HS-5 (cell line): ENCODE measurements at places on chromosomes 13 and 19.

- no peak for DNase-seq
Observed at GRCh38 chr13:81990652-81991051, 1649.7 kb upstream of the SPRY2 start.

GRCh38 chr13:49464621-49465325 is 20.7 kb downstream of the SETDB2 start:
- no peak for DNase-seq

DNA sequence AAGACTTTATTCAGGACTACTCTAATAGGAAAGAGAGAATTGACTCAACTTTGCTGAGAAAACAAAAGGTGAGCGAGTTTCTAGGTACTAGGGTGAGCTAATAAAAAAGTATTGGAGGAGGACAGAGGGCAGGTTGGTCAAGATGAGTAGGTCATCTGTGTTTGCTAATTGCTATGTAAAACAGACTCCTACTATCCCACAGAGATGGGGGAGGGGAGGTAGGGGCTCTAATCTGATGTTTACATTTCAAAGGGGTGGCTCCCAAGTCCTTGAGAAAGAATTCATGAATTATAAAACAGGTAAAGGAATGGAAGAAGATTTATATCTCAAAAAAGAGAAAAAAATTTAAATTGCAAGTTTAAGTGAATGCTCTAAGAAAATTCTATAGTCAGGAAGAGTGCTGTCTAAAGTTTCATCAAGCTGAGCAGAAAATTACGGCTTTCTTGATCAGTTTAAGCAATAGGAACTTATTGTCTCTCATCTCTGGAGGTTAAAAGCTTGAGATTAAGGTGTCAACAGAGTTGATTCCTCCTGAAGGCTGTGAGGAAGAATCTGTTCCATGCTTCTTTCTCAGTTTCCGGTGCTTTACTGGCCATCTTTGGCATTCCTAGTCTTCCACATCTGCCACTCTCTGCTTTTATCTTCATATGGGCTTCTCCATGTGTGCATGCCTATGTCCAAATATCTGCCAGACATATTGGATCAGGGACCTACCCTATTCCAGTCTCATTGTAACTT is 790.3 kb downstream of the SLITRK5 start:
- DNase-seq: no peak

DNA sequence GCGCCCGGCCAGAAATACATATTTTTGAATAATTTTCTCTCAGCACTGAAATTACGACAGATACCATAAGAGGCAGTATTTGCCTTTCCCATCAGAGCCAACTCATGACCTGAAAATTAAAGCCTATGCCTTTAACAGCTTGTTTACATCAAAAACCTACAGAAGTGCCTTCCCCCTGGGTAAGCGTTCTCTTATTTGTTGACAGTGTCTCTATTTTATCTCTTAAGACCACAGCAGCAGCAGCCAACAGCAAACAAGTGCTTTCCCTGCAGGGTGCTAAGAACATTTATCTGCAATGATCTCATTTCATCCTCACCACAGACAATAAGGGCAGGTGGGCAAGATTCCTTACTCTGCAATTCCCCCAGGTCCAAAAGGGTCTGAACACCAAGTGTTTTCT is 6.0 kb downstream of the AKAP8L start:
- no peak for DNase-seq

- peak; percentile 23 for DNase-seq
Observed at GRCh38 chr13:38348861-38349389, 726 bp upstream of the UFM1 start.

- DNase-seq: peak; percentile 76
Observed at GRCh38 chr19:19203012-19203856, at the start of gene NR2C2AP. NR2C2AP (minus strand) TSS chr19:19203414; CDS start chr19:19203060, 354 bp downstream.

DNA sequence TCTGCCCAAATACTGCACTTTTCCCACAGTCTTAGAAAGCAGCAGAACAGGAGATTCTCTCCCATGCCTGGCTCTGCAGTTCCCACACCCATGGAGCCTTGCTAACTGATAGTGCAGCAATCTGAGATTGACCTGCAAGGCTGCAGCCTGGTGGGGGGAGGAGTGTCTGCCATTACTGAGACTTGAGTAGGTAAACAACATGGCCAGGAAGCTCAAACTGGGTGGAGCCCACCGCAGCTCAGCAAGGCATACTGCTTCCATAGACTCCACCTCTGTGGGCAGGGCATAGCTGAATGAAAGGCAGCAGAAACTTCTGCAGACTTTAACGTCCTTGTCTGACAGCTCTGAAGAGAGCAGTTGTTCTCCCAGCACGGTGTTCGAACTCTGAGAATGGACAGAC is 358.5 kb upstream of the PCDH9 start:
- no peak for DNase-seq

GRCh38 chr19:27851002-27851481 is 1361.9 kb downstream of the UQCRFS1 start:
- no peak for DNase-seq

DNA sequence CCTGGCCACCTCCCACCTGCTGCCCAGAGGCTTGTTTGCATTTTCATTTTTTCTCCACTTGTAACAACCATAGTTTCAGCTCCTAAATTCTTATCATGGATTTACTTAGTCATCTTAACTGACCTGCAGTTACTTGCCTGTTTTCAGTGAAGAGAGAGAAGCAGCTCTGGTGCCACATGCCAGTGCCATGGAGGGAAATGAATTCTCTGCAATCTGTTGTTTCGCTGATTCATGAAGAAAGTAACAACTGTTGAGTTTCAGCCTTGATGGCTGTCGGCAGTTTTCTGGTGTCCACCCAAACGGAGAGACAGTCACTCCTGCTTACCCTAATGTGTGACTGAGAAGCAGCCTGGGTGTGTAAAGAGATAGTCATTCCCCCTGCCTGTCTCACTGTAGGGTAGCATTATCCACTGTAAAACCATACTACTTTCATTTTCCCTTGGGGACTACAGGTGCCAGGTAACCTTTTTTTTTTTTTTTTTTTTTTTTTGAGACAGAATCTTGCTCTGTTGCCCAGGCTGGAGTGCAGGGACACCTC is 116.1 kb downstream of the DNAJC3 start:
- no peak for DNase-seq

GRCh38 chr13:44415815-44416214 is 42.2 kb downstream of the SERP2 start:
- DNase-seq: no peak

GRCh38 chr13:112443191-112443994 is 67.2 kb downstream of the SPACA7 start:
- DNase-seq: no peak

- no peak for DNase-seq
Observed at GRCh38 chr13:31674051-31674450, 65.3 kb upstream of the RXFP2 start.

DNA sequence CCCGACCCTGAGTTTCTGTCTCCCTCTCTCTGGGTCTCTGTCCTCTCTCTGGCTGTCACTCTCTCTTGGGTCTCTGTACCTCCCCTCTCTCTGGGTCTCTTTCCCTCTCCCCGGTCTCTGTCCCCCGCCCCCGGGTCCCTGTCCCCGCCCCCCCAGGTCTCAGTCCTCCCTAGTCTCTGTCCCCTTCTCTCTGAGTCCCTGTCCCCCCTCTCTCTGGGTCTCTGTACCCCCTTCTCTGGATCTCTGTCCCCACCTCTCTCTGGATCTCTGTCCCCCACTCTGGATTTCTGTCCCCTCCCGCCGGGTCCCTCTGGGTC is 2.3 kb upstream of the FTL start:
- no peak for DNase-seq

DNA sequence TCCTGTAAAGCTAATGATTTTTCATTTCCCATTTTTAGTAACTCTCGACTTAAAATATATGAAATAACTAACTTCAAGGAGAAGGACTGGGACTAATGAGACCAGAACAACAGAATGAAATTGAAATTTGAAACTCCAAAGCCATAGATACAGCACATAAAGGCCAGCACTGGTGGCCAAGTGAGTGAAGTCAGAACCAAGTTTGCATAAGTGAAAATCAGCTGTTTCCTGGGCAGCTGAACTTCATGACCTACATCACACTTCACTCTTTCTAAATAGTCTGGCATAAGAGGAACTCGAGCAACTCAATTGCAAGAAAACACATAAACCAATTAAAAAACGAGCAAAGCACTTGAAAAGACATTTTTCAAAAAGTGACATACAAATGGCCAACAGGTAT is 84.5 kb downstream of the DCLK1 start:
- no peak for DNase-seq

GRCh38 chr19:28039677-28040381 is 1173.1 kb downstream of the UQCRFS1 start:
- no peak for DNase-seq

DNA sequence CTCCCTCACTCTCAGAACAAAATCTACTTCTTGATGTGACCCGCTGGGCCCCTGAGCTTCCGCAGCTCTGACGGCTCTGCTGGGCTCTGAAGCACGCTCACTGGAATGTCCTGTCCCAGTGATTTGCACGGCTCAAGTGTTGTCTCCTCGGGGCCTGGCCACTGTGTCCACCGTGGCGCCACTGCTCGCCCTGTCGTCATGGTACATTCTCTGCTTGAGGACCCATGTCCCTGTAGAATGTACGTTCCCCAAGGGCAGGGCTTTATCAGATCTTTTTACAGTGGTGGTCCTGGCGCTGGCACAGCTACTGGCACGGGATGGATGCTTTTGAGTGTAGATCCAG is 12.1 kb downstream of the KLHL26 start:
- no peak for DNase-seq

GRCh38 chr13:56352361-56352760 is 788.4 kb upstream of the PRR20A start:
- no peak for DNase-seq

DNA sequence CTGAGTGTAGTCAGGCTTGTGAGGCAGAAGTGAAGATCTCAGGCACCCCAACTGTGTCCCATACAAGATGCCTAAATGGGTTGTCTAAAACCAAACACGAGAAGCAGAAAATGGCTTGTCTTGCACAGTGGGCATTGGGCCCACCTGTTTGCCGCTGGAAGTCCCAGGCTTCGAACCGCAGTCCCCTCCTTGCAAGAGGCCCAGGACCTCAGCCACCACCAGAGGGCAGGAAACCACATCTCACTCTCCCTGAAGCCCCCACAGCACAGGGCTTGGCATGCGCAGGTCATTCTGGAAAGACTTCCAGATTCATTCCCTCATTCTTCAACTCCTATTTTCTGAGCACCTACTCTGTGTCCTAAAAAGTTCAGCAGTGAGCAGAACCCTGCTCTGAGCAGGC is 973.7 kb downstream of the UQCRFS1 start:
- DNase-seq: no peak

- DNase-seq: no peak
Observed at GRCh38 chr13:44739120-44739519, 163.0 kb upstream of the TSC22D1 start.

GRCh38 chr13:73138276-73138637 is 79.5 kb downstream of the KLF5 start:
- peak; percentile 18 for DNase-seq

GRCh38 chr19:49119411-49120324 is at the start of gene PPFIA3:
PPFIA3 (plus strand) TSS chr19:49119544; CDS start chr19:49127874, 8,330 bp downstream.
- DNase-seq: no peak

DNA sequence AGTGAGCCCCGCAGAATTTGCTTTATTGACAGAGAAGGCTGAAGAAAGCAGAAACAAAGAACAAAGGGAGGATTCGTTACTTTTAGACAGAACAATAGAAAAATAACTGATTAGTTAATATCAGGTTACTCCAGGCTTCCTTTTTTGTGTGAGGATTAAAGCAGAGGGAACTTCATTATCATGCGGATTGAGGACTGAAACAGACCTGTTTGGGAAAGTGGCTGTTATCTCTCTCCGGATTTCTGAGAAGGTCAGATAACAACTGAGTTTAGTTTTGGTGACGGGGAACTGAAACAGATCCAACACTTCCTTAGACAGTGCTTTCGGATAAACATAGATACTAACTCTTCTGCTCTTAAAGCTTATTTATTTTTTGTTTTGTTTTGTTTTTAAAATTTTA is 246.4 kb upstream of the ZNF507 start:
- DNase-seq: no peak

DNA sequence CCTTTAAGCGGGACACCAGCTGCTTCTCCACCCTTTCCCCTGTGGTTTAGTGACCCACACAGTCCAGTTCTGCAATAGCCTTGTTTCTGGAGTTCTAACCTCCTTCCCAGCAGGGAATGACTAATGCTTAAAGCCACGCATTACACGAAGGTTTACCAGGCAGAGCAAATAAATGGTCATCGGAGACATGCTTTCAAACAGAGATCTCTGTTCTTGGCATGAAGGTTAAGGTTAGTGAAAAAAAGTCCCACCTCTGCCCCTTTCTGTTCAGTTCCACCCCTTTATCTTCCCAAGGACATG is 25.3 kb upstream of the MEDAG start:
- no peak for DNase-seq

DNA sequence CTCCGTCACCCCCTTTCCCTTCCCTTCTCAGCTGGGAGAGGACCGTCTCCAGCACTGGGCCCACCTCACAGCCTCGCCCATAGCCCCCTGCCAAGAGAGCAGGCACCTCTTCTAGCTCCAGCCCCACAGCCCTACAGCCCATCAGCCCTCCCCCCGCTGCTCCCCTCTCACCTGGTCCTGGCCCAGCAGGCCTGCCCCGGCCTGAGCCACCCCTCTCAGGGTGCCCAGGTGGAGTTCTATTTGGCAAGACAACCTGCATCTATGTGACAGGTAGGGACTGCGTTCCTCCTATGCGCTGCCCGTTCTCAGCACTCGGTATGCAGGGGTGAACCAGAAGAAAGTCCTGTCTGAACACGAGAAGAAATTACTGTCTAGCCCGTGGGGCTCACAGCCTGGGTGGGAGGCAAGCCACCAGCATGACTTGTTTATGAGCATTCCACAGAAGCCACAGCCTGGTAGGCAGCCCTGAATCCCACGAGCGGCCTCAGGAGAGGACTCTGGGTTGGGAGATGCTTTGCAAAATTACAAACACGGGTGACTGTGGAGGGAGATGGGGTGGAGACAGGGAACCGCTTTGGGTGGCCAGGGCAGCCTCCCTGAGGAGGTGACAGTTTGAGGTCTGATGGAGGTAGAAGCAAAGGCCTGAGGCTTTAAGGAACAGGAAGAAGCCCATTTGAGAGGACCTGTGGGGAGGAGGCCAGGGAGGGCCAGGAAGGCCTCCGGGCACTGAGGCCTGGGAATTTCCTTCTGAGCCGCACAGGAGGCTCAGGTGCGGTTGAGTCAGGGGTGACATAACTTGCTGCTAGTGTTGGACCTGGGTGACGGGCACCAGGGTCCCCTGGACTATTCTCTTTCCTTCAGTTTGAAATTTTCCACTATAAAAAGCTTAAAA is 1.2 kb upstream of the PLEKHF1 start:
- DNase-seq: no peak

DNA sequence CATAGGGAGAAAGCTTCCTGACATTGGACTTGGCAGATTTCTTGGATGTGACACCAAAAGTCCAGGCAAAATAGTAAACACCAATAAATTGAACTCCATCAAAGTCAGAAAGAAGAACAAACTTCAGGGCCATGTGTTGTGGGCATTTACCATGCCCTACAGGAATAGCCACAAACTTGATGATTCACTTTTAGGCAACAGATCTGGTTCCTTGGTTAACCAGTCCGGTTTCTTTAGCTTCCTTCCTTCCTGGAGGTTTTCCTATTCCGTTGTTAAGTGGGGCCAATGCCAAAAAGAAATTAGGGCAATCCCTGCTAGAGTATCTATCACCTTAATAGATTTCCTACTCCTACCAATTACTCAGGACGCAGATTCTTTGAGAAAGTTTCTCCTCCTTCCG is 25.2 kb downstream of the IGFL1 start:
- no peak for DNase-seq

- no peak for DNase-seq
Observed at GRCh38 chr13:71611292-71611691, 255.7 kb downstream of the DACH1 start.

- peak; percentile 37 for DNase-seq
Observed at GRCh38 chr19:17996826-17997316, 11.1 kb upstream of the ARRDC2 start.
